ENCODE measurements at places on chromosomes 11 and 22.

DNA sequence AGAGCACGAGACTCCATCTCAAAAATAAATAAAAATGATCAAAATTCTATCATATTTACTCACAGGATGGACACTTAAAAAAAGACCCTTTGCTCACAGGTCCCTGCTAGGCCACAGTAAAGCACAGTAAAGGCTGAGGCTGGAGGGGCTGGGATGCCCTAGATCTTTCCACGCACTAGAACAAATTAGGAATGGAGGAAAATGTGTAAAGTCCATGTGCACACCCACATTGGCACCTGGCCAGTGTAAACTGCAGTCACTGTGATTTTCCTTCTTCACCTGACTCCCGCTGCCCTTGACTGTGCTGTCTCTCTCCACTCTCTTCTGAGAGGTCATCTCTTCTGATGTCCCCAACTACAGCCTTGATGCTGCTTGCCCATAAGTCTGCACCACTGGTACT, 195.5 kb downstream of the EFCAB6 start:
- DNase-seq = no peak

DNA sequence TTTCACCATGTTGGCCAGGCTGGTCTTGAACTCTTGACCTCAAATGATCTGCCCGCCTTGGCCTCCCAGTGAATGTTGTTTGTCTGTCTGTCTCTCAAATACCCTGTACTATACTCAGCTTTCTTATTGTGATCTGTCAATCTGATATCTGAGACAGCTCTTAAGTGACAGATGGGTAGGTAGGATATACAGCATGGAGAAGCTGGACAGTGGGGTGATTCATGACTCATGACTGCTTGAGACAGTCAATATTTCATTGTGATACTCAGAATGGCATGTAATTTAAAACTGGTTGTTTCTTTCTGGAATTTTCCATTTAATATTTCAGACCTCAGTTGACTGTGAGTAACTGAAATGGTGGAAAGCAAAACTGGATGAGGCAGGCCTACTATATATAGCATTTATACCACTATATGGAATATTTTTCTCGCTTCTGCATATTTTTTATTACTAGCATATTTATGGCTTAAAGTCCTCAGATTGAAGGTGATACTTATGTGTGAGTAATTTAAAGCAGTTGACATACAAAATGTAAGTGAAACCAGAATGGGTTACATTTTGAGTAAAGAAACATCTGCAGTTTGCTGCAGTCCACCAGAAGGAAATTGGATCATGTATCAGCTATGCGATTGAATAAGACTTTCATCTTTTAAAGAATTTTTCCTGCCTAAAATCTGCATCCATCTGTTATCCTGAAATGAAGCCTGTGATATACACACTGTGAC, 22.3 kb downstream of the ARHGAP42 start:
- DNase-seq = no peak

DNA sequence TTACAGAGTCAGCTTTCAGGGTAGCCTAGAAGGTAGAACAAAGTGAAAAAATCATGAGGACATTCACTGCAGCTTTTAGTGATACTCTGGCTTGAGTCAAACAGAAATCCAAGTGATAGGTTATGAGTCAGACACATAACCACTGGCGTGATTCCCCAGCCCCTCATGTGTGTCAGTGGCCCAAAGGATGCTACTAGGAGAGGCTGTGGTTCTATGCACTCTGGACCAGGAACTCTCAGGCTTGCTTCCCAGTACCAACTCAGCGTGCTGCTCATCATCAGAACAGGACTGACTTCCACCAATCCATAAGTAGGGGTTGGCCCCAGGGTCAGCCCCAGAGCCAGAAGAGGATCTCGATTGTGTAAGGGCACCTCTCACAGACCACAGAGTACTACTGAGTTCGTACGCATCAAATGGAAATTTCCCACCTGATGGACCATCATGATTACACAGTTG, 116.8 kb downstream of the MED15 start:
- peak; percentile 77 for DNase-seq

DNA sequence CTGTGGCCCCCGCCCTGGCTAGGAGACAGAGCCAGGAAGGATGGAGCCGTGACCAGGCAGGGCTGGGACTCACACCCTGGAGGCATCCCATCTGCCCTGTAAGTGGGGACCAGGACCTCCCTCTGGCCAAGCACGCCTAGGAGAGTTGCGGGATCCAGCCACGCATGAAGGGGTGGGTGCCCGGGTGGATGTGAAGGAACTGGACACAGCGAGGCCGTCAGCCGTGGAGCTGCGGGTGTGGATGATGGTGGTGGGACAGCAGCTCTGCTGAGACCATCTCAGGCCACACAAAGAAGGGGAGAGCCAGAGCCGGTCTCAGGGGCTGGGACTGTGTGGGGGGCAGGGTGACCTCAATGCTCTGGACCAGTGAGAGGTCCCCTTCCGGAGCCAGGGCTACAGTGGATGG, 746.4 kb downstream of the BRD1 start:
- no peak for DNase-seq

GRCh38 chr11:64568041-64568571, 22.9 kb upstream of the SLC22A12 start:
- no peak for DNase-seq

DNA sequence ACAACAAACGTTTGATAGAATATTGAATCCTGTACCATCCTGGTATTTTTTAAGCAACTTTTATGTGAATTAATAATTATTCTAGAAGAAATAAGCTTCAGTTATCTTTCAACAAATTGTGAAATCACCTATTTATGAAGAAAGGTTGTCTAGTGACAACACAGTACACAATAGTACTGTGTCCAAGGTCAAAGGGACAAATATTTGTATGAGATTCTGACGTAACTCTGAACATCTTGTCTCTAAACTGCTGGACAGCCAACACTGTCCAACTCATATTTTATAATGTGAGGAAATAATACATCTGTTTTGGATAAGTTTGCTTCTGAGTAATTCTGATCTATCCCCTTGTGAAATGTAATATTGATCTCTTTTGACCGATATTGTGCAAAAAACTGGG, 18.9 kb downstream of the CASP5 start:
- DNase-seq = no peak
